ENCODE measurements at places on chromosomes 7 and 10. TPM values are rescaled to one million over a fixed set of nuclear protein-coding genes. Genes with fewer than 3 reads are reported as not detected.

Gene GIMAP7
- not detected for total RNA-seq

Gene PPP1R17
- not detected for total RNA-seq

Gene MBL2
- total RNA-seq = not detected

Gene TMEM236
- under 0.01 TPM for total RNA-seq

Gene ELFN1
- total RNA-seq = under 0.01 TPM

Gene STEAP1B
- total RNA-seq = 2.2 TPM

Gene ZNF277
- 22.0 TPM for total RNA-seq

Gene CALML5
- not detected for total RNA-seq

Gene CALML3
- not detected for total RNA-seq

Gene FAM241B
- total RNA-seq = not detected

Gene AOAH
- not detected for total RNA-seq

Gene LRRC4
- total RNA-seq = under 0.01 TPM

Gene CRCP
- total RNA-seq = 38.7 TPM

Gene CTAGE4
- total RNA-seq = 0.88 TPM

Gene XRCC2
- 0.22 TPM for total RNA-seq

Gene OPN1SW
- not detected for total RNA-seq

Gene CPN1
- total RNA-seq = not detected

Gene MUC12
- 0.43 TPM for total RNA-seq

Gene MYO3A
- total RNA-seq = not detected

Gene SAP25
- total RNA-seq = not detected

Gene RADIL
- total RNA-seq = 1.8 TPM

Gene AOC1
- not detected for total RNA-seq

Gene CTTNBP2
- not detected for total RNA-seq

Gene HTR7
- 13.5 TPM for total RNA-seq

Gene ZNF800
- total RNA-seq = 27.1 TPM

Gene PRLHR
- total RNA-seq = not detected

Gene NANOS1
- total RNA-seq = 0.66 TPM

Gene SNX10
- total RNA-seq = 0.72 TPM

Gene GSDME
- 31.5 TPM for total RNA-seq

Gene SORCS1
- not detected for total RNA-seq

Gene OR13A1
- total RNA-seq = under 0.01 TPM

Gene IRF5
- total RNA-seq = not detected

Gene CCDC172
- total RNA-seq = not detected

Gene CALHM1
- not detected for total RNA-seq

Gene NPTX2
- 4.3 TPM for total RNA-seq

Gene LDB1
- 72.9 TPM for total RNA-seq

Gene ANTXRL
- total RNA-seq = not detected

Gene GPRIN2
- total RNA-seq = not detected

Gene DGKI
- total RNA-seq = 10.0 TPM
